Upper lobe of left lung (tissue), 6 donors: ENCODE measurements at places on chromosomes 1 and 21. TPM values are rescaled to one million over a fixed set of nuclear protein-coding genes. Genes with fewer than 3 reads are reported as not detected.

PADI1 gene
- total RNA-seq: not detected

GRCh38 chr1:221911714-221912113 lies 169.8 kb upstream of the DUSP10 start:
- H3K27ac ChIP-seq: no peak overlapping the region
- H3K4me1 ChIP-seq: no peaks in the 10 kb centered on the region
- DNase-seq: no peak

DNA sequence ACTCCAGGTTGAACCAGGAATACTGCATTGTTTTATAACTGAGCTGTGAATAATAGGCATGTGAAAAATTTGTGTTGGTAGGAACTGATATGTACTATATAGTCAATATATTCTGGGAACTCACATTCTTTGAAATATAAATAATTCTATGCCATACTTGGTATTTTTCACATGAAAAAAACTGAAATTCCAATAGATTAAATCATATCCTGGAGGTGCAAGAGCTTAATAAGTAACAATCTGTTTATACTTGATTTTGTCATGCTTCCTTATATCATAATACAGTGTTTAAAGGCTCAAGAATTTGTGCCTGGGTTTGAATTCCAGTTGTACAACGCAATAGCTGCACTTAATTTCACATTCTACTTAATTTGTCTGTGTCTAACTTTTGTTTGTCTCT lies 387.0 kb downstream of the USP25 start:
- H3K27me3 ChIP-seq: no peaks in the 10 kb centered on the region
- DNase-seq: no peak
- no peak overlapping the region for H3K27ac ChIP-seq
- no peaks in the 10 kb centered on the region for H3K4me1 ChIP-seq
- no peaks in the 10 kb centered on the region for H3K36me3 ChIP-seq
- no peak overlapping the region for H3K4me3 ChIP-seq

DNA sequence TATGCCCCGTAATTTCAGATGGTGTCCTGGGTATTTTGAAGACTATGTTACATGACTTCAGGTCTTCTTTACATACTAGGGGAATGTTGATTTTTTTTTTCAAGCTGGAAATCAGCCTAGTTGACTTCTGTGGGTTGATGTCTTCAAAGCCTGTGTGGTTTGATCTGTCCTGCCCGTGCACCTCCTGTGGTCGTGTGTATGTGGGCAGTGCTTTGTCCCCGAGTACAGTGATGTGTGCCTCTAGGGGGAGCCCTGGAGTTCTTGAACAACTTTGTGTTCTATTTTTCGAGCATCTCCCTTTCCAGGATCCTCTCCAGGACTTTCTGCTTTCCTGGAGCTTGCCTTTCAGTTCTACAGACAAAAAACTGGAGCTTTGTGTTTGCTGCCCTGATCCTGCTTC lies 28.9 kb downstream of the OBSCN start:
- no peak for DNase-seq
- H3K36me3 ChIP-seq: peaks cover 23% of the 10 kb centered on the region
- no peaks in the 10 kb centered on the region for H3K27me3 ChIP-seq
- H3K4me3 ChIP-seq: no peak overlapping the region

DNA sequence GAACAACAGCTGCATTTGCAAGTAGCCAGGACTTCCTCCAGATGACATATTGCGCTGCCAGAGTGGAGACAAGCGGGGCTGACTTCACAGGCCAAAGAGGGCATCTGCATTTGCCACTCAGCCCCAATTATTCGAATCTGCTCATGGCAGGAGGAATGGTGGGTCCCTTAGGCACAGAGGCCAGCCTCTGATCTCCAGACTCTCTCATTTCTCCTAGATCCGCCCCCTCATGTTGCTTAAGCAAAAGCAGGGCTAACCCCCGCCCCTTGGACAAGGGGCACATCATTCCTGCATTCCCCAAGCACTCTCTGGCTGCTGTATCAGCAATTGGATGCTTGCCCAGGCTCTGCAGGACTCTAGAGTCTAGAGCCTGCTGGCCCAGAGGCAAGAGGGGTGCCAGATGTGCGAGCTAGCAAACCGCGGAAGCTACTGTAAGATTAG lies 262.4 kb downstream of the ST6GALNAC3 start:
- no peaks in the 10 kb centered on the region for H3K27me3 ChIP-seq
- H3K36me3 ChIP-seq: no peaks in the 10 kb centered on the region
- no peak overlapping the region for H3K27ac ChIP-seq
- H3K4me1 ChIP-seq: no peaks in the 10 kb centered on the region
